ENCODE measurements at places on chromosomes 11 and 22.
A peak's percentile ranks its signal among the peaks of the same experiment; 100 is the strongest.

- no peak for ATAC-seq
Observed at GRCh38 chr11:30960387-30960992, 374.3 kb upstream of the MPPED2 start.

- no peak for ATAC-seq
Observed at GRCh38 chr11:33531743-33532181, 168.9 kb downstream of the C11orf91 start.

GRCh38 chr11:69584160-69584559 is 56.8 kb upstream of the CCND1 start:
- ATAC-seq: no peak

GRCh38 chr11:108788565-108789199 is 123.8 kb downstream of the DDX10 start:
- no peak for ATAC-seq

DNA sequence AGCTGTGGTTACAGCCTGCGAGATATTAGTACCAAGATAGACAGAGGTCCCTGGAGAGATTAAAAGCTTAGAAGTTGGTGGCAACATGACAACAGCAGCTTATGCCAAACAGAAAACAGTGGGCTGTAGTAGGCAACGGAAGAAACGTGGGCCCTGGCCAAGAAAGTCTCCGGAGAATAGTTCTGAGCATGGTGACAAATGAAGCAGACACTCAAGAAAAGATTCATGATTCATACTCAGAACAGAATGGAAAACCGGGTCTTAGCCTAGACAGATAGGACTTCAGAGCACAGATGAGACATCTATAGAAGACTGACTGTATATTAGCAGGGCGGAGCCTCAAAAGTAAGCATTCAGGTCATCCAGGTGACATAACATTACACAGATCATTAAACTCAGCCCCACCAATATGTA is 727.4 kb downstream of the ETS1 start:
- ATAC-seq: no peak

DNA sequence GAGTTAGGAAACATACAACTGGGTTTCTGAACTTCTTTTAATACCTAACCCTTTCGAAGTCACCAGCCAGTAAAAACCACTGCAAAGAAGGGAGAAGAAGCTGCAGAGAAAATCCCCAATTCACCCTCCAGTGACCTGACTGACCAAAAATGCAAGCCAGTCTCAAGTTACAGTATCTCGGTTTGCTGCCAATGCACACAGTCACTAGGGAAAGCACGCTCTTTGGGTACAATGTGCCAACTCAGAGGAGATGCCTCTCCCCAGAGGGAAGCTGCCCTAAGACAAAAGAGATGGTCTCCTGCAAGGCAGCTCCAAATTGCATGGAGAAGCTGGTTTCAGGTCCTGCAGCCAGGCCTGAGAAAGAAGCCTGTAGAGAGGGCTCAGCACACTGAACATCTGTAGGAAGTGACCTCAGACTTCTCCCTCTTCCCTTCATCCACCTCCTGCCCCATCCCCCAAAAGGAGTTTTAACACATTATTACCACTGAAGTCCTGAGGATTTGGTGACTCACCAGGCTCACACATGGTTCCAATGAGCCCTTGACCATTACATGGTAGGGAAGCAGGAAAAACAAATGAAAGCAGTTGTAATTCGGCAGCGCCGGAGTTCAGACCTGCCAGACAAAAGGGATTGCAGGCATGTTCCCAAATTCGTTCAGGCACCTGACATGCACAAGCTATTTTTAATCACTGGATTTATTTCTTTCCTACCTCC is 90.1 kb downstream of the ETS1 start:
- peak; percentile 74 for ATAC-seq

GRCh38 chr22:24120044-24120443 is 61.2 kb upstream of the SUSD2 start:
- ATAC-seq: no peak

- ATAC-seq: no peak
Observed at GRCh38 chr11:100689141-100689540, 2.1 kb downstream of the ARHGAP42 start.

DNA sequence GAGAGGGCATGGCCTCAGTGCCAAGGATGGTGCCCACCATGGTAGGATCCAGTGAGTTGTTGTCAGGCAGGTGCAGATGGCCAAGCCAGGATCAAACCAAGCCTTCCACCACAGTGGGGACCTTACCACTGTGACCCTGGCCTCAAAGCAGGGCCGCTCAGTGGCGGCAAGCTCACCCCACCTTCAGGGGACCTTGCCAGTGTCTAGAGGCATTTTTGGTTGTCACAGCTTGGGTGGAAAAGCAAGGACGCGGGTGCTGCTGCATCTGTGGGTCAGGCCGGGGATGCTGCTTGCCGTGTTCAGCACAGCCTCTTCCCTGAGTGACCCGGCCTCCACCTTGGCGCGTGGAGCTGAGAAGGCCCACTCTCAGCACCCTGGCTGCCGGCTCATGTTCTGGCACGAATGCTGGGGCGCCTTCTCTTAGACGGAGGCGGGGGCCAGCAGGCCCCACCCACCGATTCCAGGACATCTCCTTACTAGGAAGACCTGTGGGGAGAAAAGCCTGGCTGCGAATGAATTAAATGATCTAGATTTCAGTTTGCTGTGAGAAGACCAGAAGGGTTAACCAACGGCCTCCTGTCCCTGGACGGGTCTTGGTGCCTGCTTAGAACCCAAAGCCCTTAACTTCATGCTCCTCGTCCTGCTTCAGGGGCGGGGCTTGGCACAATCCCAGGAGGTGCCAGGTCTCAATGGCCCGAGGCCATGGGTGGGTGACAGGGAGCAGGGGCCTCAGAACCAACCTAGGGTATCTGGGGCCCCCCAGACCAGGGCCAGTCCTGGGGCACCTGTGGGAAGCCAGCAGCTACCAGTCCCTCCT is 18.9 kb downstream of the TRMU start:
- ATAC-seq: no peak

DNA sequence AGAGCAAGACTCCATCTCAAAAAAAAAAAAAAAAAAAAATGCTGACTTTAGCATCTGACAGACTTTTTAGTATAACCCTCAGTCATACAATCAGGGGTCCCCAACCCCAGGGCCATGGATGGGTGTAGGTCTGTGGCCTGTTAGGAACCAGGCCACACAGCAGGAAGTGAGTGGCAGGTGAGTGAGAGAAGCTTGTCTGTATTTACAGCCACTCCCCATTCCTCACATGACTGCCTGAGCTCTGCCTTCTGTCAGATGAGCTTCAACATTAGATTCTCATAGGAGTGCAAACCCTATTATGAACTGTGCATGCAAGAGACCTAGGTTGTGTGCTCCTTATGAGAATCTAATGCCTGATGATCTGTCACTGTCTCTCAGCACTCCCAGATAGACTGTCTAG is 3.3 kb downstream of the FAM227A start:
- no peak for ATAC-seq

DNA sequence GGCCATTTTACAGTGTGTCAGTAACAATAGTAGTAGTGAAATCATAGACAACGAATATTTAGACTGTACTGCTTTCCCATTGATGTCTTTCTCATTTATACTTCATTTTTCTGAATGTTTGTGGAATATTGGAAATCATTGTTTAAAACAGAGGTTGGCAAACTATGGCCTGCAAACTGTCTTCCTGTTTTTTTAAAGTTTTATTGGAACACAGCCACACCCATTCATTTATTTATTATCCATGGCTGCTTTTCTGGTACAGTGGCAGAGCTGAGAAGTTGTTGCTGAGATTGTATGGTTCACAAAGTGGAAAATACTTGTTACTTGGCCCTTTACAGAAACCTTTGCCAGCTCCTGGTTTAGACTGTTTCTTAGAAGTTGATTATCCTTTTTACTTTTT is 13.7 kb downstream of the FAR1 start:
- no peak for ATAC-seq

GRCh38 chr22:29772170-29772641 is 5.0 kb downstream of the UQCR10 start:
- ATAC-seq: no peak

GRCh38 chr11:116595305-116595880 is 177.4 kb downstream of the BUD13 start:
- no peak for ATAC-seq

DNA sequence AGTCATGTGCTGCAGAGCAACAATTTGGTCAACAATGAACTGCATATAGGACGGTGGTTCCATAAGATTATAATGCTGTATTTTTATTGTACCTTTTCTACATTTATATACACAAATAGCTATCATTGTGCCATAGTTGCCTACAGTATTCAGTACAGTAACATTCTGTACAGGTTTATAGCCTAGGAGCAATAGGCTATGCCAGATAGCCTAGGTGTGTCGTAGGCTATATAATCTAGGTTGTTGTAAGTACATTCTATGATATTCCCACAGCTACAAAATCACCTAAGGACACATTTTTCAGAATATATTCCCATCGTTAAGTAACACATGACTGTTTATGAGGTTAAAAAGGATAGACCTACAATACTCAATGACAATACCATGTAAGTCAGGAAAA is 423.9 kb downstream of the SOX6 start:
- ATAC-seq: no peak

- ATAC-seq: no peak
Observed at GRCh38 chr11:101497291-101497690, 86.5 kb downstream of the TRPC6 start.

- no peak for ATAC-seq
Observed at GRCh38 chr11:109421981-109422869, at the start of gene C11orf87. Gene C11orf87 (plus strand): TSS chr11:109422190. CDS start chr11:109423634, 1,444 bp downstream.

DNA sequence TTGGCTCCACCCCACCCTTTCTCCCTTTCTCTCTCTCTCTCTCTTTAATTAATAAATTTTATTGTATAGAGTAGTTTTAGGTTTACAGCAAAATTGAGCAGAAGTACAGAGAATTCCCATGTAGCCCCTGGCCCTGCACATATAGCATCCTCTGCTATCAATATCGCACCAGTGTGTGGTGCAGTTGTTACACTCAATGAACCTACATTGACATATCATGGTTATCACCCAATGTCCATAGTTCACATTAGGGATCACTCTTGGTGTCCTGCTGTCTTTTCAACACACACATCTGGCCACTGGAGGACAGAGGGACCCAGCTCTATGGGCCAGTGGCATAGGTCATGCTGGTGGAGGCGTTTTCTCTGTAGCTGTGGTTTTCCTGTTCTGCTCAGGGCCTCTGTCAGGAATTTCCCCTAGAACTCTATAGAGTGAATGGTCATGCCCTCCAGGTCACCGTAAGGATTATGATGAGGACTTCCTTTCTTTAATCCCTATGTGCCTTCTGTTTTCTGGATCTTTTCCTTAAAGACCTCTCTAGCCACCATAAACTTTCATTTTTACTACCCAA is 98.2 kb upstream of the NAV2 start:
- ATAC-seq: no peak

GRCh38 chr22:37982938-37983859 is 1.2 kb downstream of the SOX10 start:
- ATAC-seq: peak; percentile 6

GRCh38 chr11:57406337-57406904 is 16.0 kb upstream of the PRG2 start:
- peak; percentile 39 for ATAC-seq

DNA sequence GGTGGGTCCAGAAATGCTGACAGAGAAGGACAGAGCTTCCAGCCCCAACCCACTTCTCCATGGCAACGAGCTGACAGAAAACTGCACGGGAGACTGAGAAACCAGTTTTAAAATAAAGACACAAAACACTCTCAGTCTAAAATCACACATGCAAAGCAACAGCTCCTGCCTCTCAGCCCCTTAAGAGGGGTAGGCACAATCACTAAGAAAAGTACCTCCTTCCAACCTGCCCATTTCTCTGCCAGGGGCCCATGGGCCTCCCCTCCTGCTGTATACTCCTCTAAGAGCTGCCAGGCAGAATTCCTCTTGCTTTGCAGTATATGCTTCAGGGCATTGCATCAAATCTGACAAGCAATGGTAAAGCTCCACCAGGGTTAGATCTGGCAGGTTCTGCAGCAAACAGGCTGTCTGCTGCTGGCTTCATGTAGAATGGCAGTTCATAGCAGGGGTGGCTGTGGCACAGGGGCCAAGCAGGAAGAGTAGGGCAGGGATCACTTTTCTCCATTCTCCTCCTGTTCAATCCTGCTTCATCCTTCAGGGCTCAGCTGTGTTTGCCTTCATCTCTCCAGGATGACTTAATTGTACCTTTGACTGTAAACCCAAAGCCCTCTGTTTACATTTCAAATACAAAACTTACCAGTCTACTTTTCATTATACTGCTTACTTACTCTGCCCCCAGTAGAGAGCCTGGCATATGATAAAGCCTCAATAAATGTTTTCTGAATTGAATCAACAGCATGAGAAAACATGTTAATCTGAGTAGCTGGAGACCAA is 77.7 kb downstream of the KCNC1 start:
- ATAC-seq: no peak

GRCh38 chr11:90134478-90135003 is at the start of gene NAALAD2:
Gene NAALAD2 (plus strand): TSS chr11:90134663. CDS start chr11:90134759, 96 bp downstream.
- peak; percentile 76 for ATAC-seq

DNA sequence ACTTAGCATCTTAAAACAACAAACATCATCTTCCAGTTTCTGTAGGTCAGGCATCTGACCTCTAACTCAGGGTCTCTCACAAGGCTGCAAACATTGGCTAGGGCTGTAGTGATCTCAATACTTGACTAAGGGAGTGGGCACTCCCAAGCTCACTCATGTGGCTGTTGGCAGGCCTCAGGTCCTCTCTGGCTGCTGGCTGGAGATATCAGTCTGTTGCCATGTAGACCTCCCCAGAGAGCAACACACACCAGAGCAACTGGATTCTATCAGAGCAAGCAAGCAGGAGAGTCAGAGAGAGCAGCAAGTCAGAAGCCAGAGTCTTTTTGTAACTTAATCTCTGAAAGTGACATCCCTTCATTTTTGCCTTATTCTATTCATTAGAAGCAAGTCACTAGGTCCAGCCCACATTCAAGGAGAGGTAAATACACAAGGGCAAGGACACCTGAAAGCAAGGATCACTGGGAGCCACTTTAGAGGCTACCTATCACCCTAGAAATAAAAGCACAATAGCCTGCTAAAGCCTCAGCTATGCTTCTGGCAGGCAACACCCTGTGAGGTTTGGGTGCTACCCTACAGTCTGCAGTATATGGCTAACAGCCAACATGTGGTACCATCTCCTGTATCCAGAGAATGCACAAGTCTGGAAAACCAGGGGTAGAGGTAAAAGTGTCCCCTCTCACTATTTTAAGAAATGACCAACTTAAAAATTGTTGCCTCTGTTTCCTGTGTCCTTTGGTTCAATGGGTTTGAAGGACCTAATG is 33.5 kb upstream of the CD44 start:
- peak; percentile 46 for ATAC-seq

GRCh38 chr11:26018336-26018735 is 313.6 kb upstream of the ANO3 start:
- ATAC-seq: no peak

- ATAC-seq: no peak
Observed at GRCh38 chr22:28333088-28333487, 346.6 kb downstream of the TTC28 start.

Measured in gastroesophageal sphincter (tissue), 4 donors.